Bladder microvascular endothelial cell (primary cell): ENCODE measurements at places on chromosomes 1 and 21. TPM values are rescaled to one million over a fixed set of nuclear protein-coding genes. Genes with fewer than 3 reads are reported as not detected.

SIM2 gene
- not detected in 2 replicates for total RNA-seq

DNAI4 gene
- 2.6 and 3.4 TPM in 2 replicates for total RNA-seq

SERPINC1 gene
- not detected in 2 replicates for total RNA-seq

SDC3 gene
- total RNA-seq: 5.3 and 44.7 TPM in 2 replicates

RGS4 gene
- total RNA-seq: 12.0 and 29.3 TPM in 2 replicates

COL11A1 gene
- total RNA-seq: under 0.01 and 0.25 TPM in 2 replicates

TTF2 gene
- 10.8 and 21.2 TPM in 2 replicates for total RNA-seq

FMO1 gene
- total RNA-seq: not detected in 2 replicates

FCRL1 gene
- total RNA-seq: not detected in 2 replicates

ZBTB18 gene
- total RNA-seq: 28.5 and 29.6 TPM in 2 replicates

PLA2G2D gene
- not detected in 2 replicates for total RNA-seq

HENMT1 gene
- total RNA-seq: 1.9 and 2.2 TPM in 2 replicates

DRAXIN gene
- total RNA-seq: 0.32 and 0.69 TPM in 2 replicates

PADI3 gene
- not detected in 2 replicates for total RNA-seq

RBM8A gene
- 121 and 188 TPM in 2 replicates for total RNA-seq

GJC2 gene
- 0.49 and 4.9 TPM in 2 replicates for total RNA-seq
